Urinary bladder (tissue), 4 donors: ENCODE measurements at places on chromosomes 6 and 20. TPM values are rescaled to one million over a fixed set of nuclear protein-coding genes. Genes with fewer than 3 reads are reported as not detected.

Gene RTEL1
- 13.3 TPM for total RNA-seq

Gene SLC44A4
- 3.3 TPM for total RNA-seq

Gene BANF2
- total RNA-seq, result not detected

Gene PBOV1
- not detected for total RNA-seq

Gene SIRPD
- not detected for total RNA-seq

Gene MOG
- not detected for total RNA-seq
